ENCODE measurements at places on chromosomes 2 and 18.
A peak's percentile ranks its signal among the peaks of the same experiment; 100 is the strongest.

GRCh38 chr2:135820003-135820618, 16.9 kb downstream of the LCT start:
- DNase-seq, result peak; percentile 91

DNA sequence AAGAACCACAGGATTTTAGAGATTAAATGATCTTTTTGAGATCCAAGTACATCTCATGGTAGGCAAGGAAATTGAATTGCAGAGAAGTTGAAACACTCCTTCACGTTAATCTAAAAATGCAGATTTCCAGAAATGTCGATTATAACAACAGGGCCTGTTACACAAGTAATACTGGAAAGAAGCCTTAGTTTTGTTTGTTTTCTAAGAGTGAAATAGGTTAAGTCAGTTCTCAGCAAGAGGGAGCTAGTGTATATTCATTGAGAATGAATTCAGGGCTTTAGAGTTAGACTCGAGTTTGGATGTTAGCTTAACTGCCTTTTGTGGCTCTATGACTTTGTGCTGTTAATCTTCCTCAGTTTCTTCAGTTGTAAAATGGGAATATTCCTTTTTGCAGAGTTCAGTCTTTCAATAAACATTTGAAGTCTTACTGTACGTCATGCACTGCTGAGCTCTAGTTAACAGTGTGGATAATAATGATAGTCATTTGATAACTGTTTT, 926 bp downstream of the NDUFV2 start:
- no peak for DNase-seq

GRCh38 chr2:127695491-127696472, 5.5 kb upstream of the SFT2D3 start:
- DNase-seq, result peak; percentile 32

- no peak for DNase-seq
These were observed 204.8 kb downstream of the SLC39A10 start for GRCh38 chr2:195861821-195862220.

DNA sequence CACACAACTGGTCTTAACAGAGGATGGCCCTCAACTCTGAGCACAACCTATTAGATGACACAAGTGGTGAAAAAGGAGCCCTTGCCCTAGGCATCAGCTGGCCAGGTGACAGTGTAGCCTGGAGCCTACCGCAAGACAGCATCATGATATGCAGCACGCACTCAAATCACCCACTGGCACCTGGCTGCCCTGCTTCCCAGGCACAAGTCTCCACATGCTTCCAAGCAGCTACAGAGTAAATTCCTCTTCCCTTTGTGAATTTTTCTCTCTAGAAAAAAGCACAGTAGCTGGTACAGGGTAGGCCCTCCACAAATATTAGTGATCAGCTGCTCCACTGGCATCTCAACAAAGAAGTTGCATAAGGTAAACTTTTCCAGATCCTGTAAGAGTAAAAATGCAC, 6.0 kb downstream of the FBXO15 start:
- DNase-seq, result no peak

DNA sequence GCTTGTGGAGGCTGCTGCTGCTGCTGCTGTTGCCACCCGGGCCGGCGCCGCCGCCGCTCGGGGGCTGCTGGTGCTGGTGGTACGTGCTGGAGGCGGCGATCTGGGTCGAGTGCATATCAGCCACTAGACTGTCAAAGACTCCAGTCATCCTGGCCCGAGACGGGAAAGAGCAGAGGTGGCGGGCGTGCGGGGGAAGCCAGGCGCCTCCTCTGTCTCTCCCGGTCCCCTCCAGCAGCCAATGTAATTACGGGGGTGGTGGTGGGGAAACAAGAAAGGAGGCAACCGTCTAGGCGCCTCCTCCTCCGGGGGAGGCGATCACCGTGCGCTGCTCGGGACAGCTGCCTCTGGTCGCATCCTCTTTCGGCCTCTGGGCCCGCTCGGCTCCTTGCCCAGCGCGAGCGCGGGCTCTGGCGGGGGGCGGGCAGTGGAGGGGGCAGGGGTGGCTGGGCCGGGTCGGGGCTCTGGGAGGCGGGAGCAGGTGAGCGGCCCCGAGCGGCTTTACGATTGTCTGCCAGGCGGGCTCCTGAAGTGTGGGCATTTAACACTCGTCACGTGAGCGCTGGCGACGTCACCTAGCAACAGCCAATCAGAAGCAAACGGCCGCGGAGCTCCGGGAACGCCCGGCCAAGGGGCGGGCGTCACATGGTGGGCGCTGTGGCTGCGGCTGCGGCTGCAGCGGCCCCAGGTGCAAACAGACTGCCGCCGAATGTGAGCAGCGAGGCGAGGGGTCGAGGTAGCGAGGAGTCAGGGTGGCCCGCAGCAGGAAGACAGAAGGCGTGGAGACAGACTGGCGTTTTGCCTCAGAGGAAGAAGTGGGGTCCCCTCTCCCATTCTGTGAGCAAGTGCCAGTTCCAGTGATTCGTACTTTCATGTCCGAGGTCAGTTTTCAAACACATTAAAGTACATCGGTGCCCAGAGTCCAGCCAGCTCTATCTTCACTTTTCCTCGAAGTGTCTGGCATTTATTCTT, at the start of gene DLX2:
DLX2 (minus strand) TSS at position 510 of the 969 bp plus-strand sequence; CDS start at position 148, 362 bp downstream.
- peak; percentile 84 for DNase-seq

DNA sequence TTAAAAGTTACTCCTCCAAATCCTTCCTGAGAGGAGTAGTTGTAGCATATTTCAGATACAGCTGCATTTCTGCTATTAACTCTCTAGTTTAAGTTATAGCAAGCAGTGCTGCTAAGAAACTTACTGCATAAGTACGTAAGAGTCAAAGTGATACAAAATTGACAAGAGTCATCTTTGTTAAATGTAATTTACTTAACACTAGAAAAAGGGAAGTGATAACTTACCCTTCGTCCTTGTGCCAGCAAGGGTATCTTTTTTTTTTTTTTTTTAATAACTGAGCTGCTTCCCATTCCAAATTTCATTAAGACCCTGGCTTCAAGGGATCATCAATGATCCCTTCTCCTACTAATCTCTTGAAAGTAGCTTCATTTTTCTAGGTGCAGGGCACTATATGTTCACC, 493.0 kb downstream of the PLCL1 start:
- no peak for DNase-seq
